ENCODE measurements at places on chromosomes 13 and 19.

GRCh38 chr13:104937881-104938280, 1597.6 kb downstream of the EFNB2 start:
- H3K27ac ChIP-seq, result no peak overlapping the region
- no peaks in the 10 kb centered on the region for H3K4me1 ChIP-seq
- DNase-seq, result no peak
- H3K4me3 ChIP-seq, result no peak overlapping the region
- H3K27me3 ChIP-seq, result no peaks in the 10 kb centered on the region

- peaks cover 70% of the 10 kb centered on the region for H3K4me1 ChIP-seq
- H3K36me3 ChIP-seq, result peaks cover 58% of the 10 kb centered on the region
- no peak for DNase-seq
- H3K27ac ChIP-seq, result peak overlapping the region; percentile 71
Observed at GRCh38 chr19:46951171-46951986, 68.3 kb upstream of the NPAS1 start.

DNA sequence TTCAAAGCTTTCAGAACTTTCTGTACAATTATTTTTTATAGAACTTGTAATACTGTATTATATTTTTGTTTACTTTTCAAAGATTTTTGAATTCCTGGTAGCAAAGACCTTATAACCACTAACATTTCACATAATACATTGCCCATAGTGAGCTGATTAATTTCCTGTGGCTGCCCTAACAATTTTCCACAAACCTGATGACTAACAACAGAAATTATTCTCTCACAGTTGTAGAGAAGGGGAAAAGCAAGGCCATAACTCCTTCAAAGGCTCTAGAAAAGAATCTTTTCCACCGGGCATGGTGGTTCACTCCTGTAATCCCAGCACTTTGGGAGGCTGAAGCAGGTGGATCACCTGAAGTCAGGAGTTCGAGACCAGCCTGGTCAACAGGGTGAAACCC, 19.1 kb downstream of the KLF12 start:
- H3K4me3 ChIP-seq, result no peak overlapping the region
- H3K27ac ChIP-seq, result no peak overlapping the region
- peaks cover 55% of the 10 kb centered on the region for H3K4me1 ChIP-seq
- no peaks in the 10 kb centered on the region for H3K27me3 ChIP-seq

DNA sequence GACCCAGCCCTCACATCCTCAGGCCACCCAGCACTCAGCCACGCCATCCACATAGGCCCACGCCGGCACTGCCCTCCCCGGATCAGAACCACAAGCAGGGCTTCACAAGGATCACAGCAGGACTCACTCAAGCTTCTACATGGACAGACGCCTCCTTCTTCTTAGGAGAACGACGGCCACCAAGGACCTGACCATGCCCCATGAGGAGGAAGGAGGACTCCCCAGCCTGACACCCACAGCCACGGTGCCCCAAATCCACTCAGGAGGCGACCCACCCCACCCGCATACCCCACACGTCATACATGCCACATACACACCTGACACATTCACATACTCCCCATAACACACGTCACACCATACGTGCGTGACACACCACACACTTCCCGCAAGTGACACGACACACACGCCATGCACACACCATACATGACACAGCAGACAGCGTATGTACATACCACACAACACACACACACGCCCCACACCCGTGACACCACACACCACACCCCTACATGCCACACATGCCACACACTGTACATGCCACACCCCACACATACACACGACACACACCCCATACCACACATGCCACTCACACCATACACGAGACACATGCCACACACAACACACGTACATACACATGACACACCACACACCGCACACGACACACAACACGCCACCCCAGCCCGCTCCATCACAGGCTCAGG, 50.4 kb downstream of the MLLT1 start:
- no peak overlapping the region for H3K27ac ChIP-seq
- no peak overlapping the region for H3K4me3 ChIP-seq
- peaks cover 4% of the 10 kb centered on the region for H3K4me1 ChIP-seq

DNA sequence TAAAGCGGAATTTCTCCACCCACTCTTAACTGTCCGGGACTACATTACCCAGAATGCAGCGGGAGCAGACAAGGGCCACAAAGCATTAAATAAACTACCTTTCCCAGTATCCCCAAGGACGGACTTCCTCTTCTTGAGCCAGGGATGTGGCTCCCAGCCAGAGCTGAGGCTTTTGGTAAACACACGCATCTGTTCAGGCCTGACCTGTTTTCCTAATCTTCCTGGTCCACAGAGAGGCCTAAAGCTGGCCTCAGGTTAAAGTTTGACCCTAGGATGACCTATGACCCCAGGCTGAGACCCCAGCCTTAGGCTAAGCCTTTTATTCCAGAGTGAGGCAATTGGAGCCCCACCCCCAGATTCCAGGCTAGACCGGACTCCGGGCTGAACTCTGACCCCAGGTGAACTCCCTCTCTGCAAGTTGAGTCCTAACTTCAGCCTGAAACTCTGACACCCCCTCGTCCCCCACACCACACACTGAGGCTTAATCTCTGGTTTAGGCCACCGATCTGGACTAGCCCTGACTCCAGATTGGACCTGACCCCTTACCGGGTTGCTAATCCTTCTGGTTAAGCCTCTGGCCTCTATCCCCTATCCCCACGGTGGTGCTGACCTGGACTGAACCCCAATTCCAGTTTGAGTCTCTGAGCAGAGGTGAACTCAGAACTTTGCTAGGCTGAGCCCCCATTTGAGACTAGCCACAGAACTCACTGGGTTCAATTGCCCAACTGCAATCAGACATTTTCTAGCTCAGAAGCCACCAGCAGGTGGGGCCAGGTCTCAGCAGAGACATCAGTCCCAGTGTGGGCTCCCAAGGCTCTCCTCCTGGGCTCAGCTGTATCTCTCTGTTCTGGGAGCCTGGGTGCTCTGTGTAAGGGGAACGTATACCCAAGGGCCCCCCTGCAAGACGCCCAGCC, 750 bp upstream of the GPR108 start:
- no peaks in the 10 kb centered on the region for H3K27me3 ChIP-seq
- DNase-seq, result peak; percentile 88
- peak overlapping the region; percentile 99 for H3K27ac ChIP-seq
- H3K4me3 ChIP-seq, result peak overlapping the region; percentile 93
- peaks cover 12% of the 10 kb centered on the region for H3K36me3 ChIP-seq

DNA sequence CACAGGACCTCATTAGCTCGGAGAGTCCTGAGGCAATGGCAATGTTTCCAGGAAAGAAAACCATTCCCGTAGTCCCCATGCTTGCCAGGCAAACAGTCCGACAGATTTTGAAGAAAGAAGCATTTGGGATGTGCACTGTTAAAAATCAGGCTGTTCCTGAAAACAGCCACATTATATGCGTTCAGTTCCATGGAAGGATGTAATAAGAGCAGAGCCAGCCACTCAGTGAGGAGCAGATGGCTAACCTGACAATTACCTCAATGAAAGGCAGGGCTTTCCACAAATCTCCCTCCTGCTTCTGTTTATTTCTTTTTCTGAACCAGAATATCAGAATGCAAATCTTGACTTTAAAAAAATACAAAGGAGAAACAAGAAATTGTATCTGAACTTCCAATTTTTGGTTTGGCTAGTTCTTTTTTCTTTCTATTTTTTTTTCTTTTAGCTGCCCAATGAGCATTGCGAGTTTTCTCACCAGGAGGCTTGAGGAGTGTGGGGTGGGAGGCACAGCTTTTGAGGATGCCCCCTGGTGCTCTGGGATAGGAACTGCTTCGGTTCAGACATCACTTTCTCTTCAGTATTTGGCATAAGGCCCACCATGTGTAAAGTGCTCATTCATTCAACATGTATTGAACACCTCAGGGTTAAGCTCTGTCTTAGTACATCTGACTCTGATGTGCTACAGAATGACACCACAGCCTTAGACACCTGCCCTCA, 124.2 kb downstream of the TBC1D4 start:
- DNase-seq, result peak; percentile 45
- no peaks in the 10 kb centered on the region for H3K36me3 ChIP-seq
- peaks cover 6% of the 10 kb centered on the region for H3K4me1 ChIP-seq
- no peak overlapping the region for H3K4me3 ChIP-seq
- H3K27me3 ChIP-seq, result no peaks in the 10 kb centered on the region

GRCh38 chr19:53254411-53255341, at the start of gene ZNF677:
Gene ZNF677 (minus strand): TSS chr19:53254873. CDS start chr19:53251550, 3,323 bp downstream.
- DNase-seq, result peak; percentile 85
- peaks cover 40% of the 10 kb centered on the region for H3K36me3 ChIP-seq
- H3K4me3 ChIP-seq, result peak within 1 kb of the TSS; percentile 76
- peak within 1 kb of the TSS; percentile 32 for H3K27ac ChIP-seq

DNA sequence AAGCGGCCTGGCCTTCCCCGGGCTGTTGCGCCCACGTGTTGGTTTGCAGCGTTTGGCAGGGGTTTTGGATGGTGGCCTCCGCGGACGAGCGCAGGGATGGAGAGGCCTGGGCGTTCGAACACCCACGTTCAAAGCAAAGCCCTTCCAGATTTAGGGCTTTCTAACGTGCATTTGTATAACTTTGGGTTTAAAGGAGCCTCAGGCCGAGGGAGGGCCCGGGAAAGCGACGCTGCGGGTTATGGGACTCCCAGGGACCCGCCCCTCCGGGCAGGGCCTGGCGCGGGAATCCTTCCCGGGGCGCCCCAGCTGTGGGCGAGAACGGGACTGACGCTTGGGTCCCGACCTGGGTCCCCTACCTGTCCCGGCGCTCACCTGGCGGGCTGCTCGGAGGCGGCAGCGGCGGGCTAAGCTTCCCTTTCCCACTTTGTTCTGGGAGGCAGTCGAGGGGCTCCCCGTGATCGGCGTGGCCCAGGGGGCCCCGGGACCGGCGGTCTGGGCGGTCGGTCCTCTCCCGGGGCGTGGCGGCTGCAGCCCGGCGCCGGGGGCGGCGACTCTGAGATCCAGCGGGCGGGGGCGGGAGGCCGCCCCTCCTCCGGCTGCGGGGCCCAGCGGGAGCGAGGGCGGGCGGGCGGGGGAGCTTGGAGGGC, at the start of gene FBXO17:
Gene FBXO17 (minus strand): TSS at position 529 of the 647 bp plus-strand sequence. CDS start 25,423 bp downstream, outside the sequence.
- no peak within 1 kb of the TSS for H3K27ac ChIP-seq
- H3K4me3 ChIP-seq, result no peak within 1 kb of the TSS
- peaks cover 3% of the 10 kb centered on the region for H3K36me3 ChIP-seq
- H3K4me1 ChIP-seq, result peaks cover 29% of the 10 kb centered on the region
- H3K27me3 ChIP-seq, result peaks cover 26% of the 10 kb centered on the region

- no peak overlapping the region for H3K4me3 ChIP-seq
- no peaks in the 10 kb centered on the region for H3K36me3 ChIP-seq
- H3K27ac ChIP-seq, result no peak overlapping the region
- DNase-seq, result no peak
- H3K4me1 ChIP-seq, result peaks cover 2% of the 10 kb centered on the region
Observed at GRCh38 chr19:54426291-54426931, 11.1 kb downstream of the TTYH1 start.

- H3K27ac ChIP-seq, result no peak overlapping the region
- no peaks in the 10 kb centered on the region for H3K36me3 ChIP-seq
- no peak overlapping the region for H3K4me3 ChIP-seq
- no peaks in the 10 kb centered on the region for H3K27me3 ChIP-seq
- no peak for DNase-seq
- H3K4me1 ChIP-seq, result no peaks in the 10 kb centered on the region
Observed at GRCh38 chr13:107421951-107422350, 793.4 kb downstream of the LIG4 start.

DNA sequence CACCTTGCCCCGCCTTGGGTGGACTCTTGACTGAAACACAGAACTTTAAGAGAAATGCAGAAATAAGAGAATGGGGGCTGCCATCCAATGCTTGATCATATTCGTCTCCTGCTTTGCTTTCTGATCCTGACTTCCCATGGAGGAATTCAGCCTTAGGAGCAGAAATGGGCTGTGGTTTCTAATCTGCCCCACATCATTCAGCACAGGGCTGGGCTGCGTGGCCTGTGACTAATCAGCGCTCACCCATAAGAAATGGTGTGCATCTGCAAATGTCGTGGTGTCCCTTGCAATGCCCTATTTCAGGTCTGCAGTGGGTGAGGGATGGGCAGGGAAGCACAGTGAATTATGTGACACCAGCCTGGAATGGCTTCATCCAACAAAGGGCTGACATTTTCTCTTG, 60.7 kb upstream of the URI1 start:
- H3K4me3 ChIP-seq, result no peak overlapping the region
- H3K4me1 ChIP-seq, result peaks cover 1% of the 10 kb centered on the region
- DNase-seq, result no peak
- no peak overlapping the region for H3K27ac ChIP-seq
- H3K36me3 ChIP-seq, result no peaks in the 10 kb centered on the region

DNA sequence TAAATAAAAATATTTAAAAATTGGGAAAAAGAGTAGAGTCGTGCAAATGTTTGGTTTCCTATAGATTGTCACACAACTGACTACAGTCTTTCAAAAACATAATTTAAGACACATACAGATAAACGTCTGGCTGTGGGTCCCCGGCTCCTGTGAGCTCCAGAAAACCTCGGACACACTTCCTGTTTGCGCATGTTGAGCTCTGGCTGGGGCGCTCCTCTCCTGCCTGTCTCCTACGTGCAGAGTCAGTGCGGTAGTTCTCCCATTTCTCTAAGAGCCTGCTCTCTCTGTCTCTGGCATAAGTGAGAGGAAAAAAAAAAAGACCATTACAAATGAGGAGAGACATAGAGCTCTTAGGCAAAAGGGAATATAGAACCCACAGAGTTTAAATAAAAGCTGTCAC, 128.2 kb upstream of the OBI1 start:
- peaks cover 9% of the 10 kb centered on the region for H3K27me3 ChIP-seq
- H3K4me3 ChIP-seq, result no peak overlapping the region

DNA sequence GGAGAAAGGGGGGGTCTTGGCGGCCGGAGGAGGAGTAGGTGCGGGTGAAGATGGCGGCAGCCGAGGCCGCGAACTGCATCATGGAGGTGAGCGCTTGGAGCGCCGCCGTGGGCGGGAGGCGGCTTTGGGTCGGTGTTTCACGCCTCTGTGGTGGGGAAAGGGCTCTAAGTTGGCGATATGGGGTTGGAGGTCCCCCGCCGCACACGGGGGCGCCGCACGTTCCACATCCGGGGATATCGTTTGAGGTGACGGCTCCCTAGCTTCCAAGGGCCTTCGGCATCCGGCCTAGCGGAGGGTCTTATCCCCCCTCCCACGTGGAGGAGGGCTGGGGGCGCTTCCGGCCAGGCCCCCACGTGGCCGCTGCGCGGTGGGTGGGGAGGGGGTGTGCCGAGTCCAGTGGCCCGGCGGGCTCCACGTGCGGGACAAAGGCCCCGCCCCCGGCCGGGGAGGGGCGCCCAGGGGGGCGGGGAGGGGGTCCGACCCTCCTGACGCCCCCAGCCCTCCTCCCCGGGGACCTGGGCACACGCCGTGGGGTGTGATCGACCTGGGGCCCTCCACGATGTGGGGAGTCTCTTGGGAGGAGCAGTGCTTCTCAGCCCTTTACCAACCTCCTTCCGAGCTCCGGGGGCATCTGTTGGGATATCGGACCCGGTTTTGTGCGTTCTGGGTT, at the start of gene PRMT1:
Gene PRMT1 (plus strand): TSS at position 41 of the 670 bp plus-strand sequence. CDS start 10 bp downstream, at position 51.
- peaks cover 43% of the 10 kb centered on the region for H3K4me1 ChIP-seq
- H3K4me3 ChIP-seq, result peak within 1 kb of the TSS; percentile 90
- no peak for DNase-seq
- H3K27ac ChIP-seq, result peak within 1 kb of the TSS; percentile 92
- H3K27me3 ChIP-seq, result no peaks in the 10 kb centered on the region

DNA sequence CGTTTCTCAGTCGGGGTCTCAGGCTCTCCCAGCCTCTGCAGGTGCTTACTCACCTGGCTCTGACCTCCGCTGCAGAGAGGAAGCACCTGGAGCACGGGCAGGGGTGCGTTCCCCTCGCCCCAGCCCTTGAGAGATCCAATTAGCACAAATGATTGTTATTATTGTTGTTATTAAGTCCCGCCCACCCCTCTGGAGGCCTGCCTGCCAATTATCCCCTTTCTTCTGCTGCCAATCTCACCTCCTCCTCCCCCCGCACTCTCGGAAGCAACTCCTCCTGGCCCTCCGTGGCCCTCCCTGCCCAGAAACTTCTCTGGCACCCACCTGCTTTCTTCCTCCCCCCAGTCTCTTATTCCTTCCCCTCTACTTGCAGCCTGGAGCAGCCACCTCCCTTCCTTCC, 8.8 kb downstream of the ZNF787 start:
- peaks cover 3% of the 10 kb centered on the region for H3K36me3 ChIP-seq
- no peaks in the 10 kb centered on the region for H3K27me3 ChIP-seq
- peaks cover 29% of the 10 kb centered on the region for H3K4me1 ChIP-seq
- DNase-seq, result no peak
- H3K27ac ChIP-seq, result no peak overlapping the region

All from activated CD4-positive, alpha-beta memory T cell treated with anti-CD3 and anti-CD28 coated beads, Interleukin-2, amount 10 ng/mL, durations not matched to agents 7 days and 5 days (primary cell).